ENCODE measurements at places on chromosomes 7 and 10.
A peak's percentile ranks its signal among the peaks of the same experiment; 100 is the strongest.

DNA sequence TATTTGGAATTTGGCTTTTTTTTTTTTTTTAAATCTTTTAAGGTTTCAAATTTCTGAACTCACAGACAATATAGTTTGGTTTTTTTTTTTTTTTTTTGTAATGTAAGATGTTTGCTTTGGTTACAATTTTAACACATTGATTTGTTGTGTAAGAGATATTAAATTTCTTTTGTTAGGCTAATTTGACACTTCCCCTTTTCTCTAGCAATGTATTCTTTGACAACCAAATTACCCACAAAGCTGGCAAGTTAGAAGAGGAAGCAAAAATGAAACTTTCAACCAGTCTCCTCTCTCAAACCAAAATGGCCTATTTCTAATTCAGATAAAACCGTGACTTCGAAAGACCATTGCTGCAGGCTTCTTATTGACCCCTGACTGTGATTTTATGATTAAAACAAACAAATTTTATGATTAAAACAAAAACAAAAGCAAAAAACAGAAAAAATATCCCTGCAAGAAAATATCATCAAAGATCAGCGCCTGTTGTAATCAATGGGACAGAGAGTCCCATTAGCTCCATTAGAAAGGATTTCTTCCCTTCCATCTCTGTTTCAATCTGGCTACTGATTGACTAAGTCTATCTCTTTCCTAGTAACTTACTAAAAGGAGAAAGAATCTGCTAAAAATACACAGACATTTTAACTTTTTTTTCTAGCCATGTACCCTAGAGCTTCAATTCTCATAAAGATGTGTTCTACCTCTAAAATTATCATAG is 489.2 kb downstream of the MDFIC start:
- DNase-seq = peak; percentile 62

DNA sequence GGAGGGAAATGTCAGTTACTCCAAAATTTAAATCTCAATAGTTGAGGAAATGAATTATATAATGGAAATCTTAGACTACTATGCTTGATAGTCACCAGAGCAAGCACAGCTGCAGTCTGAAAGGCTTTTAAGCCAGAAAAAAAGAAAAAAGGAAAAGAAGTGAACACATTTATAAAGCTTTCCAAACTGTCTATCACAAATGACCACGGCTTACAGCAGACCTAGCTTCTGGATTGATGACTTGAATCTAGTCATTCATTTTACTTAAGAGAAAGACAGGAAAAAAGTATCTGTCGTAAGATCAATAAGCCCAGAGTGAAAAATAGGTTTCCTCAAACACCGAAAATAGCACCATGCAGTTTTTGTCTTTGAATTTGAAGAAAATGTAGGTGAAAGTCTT is 67.9 kb upstream of the OGDHL start:
- DNase-seq = no peak

DNA sequence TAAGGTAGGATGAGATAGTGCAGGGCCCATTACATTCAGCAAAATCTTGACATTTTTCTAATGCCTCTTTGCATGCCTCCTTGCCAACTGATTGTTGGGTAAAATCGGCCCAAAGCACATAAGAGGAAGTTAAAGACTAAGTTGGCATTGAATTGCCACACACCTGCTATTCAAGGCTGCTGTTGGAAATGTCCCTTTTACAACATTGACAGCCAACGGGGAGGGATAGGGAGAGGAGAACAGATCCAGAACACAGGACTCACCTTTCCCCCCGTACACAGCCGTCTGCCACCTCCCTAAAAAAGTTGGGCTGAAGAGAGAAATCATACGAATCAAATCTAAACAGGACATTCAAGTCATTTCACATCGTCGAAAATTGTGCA is 695 bp downstream of the FAM237B start:
- DNase-seq = no peak

- no peak for DNase-seq
Measured at GRCh38 chr7:70907259-70908247, 224.4 kb upstream of the GALNT17 start.

DNA sequence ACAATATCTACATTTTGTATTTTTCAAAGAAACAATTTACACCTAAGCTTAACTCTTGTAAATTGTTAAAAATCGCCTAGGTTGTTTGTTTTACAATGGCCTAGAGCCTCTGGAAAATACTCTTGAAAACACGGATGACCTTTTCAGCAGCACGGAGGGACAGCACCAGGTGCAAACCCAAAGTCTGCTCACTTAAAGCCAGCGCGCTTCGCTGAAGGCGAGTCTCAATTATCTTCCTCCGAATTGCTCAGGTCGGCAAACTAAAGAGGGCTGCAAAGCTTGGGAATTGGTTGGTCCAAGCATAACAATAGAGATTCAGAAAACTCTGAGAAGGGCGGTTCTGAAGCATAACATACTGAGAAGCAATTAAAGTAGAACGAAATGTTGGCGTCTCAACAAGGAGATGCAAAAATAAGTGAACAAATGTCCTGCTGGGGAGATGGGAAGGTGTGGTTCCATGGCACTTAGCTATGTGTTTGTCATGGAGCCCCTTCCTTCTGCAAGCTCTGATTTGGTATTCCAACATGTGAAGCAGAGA is 139.9 kb upstream of the PITRM1 start:
- no peak for DNase-seq

GRCh38 chr7:110090110-110090820 is 1000.7 kb upstream of the LRRN3 start:
- DNase-seq = peak; percentile 55

DNA sequence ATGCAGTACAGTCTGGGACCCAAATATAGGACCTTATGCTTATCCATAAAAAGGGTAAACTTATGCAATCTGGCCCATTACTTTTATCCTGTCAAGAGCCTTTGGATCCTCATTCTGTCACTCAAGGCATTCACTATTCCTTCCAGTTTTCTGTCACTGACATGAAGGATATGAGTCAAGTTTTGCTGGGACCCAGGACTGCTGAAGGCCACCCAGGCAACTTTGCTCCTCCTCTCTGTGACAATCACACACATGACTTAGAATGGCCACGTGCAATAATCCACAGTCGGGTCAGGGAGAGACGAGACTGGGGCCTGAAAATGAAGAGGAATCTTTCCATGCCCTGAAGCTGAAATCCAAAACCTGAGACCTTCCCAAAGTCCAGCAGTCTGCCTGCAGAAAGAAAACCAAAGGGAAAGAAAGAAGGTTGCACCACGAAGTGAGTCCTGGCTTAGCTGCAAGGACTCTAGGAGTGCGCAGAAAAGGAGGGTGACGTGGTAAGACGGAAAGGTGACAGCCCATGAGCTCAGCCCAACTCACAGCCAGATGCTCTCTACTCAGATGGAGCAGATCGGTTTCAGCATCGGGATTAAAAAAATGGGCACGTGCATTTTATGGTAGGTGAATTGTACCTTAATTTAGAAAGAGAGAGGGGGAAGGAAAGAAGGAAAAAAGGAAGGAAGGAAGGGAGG is 67.2 kb downstream of the VOPP1 start:
- DNase-seq = no peak

GRCh38 chr10:69643779-69644657 is 14.0 kb downstream of the FAM241B start:
- no peak for DNase-seq

- no peak for DNase-seq
Measured at GRCh38 chr10:113739031-113739430, 12.5 kb upstream of the PLEKHS1 start.

DNA sequence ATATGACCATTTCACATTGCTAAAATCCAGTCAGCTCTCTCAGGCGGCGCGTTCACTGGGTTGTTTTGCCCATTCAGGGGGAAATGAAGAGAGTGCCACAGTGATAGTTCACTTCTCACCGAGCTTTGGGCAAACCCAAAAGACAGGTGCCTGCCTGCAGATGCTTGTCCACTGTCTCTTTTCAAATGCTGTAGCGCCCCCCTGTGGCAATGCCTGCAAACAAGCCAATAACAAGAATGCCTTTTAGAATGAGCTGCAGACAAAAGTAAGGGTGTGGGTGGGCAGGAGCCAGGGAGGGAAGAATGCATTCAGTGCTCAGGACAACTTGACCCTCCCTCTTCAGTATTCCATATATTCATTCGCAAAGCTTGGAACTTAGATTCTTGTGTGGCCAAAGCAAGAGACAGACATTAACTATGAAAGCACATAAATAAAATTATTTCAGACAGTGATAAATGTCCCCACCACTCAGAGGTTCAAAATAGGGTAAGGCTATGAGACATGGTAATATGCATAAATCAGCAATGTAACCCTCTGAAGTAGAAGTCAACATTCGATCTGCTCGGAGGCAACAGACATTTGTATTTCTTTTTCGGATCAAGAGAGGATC is 86.9 kb downstream of the JAZF1 start:
- peak; percentile 62 for DNase-seq
